GOT3 (cell line): ENCODE measurements at places on chromosomes 13 and 19.

- DNase-seq: no peak
Observed at GRCh38 chr13:80462567-80462966, 121.6 kb upstream of the SPRY2 start.

- DNase-seq: no peak
Observed at GRCh38 chr13:114202581-114202980, 23.5 kb downstream of the CFAP97D2 start.

GRCh38 chr13:103133556-103133955 is 67.3 kb upstream of the SLC10A2 start:
- no peak for DNase-seq

GRCh38 chr13:48302871-48303358 is 636 bp upstream of the RB1 start:
- DNase-seq: no peak

DNA sequence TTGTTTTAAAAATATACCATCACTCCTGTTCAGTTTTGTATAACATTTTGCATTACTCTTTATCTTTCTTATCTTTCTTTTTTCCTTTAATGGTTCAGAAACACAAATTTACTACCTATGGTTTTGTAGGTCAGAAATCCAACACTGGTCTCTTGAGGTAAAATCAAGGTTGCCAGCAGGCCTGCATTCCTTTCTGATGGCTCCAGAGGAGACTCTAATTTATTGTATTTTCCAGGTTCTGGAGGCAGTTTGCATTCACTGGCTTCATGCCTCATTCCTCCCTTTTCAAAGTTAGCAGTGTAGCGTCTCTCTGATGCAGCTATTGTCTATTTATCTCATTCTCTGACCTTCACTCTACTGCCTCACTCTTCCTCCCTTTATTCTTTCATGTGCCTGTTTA is 767.4 kb downstream of the SLITRK6 start:
- DNase-seq: no peak

DNA sequence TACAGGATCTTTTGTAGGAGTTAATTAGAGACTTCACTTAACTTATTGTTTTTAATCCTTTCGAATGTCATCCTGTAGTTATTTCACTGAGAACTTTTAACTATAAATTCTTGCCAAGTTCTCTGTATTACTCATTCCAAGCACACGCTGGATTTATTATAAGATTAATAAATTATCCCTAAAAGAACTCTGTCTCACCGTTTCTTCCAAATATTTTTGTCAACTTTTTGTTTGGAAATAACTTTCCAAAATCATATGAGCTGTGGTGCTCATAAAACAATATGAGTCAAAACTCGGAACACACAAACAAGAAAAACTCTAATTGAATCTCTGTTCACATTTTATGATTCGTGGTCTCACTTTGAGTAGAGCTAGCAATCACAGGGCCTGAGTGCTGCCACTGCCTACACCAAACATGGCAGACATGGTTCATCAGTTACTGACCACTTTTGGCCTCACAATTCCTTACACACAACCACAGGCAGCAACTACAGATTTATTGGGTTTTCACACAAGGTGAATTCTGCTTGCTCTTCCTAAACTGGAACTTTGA is 412.0 kb downstream of the FGF14 start:
- DNase-seq: no peak

DNA sequence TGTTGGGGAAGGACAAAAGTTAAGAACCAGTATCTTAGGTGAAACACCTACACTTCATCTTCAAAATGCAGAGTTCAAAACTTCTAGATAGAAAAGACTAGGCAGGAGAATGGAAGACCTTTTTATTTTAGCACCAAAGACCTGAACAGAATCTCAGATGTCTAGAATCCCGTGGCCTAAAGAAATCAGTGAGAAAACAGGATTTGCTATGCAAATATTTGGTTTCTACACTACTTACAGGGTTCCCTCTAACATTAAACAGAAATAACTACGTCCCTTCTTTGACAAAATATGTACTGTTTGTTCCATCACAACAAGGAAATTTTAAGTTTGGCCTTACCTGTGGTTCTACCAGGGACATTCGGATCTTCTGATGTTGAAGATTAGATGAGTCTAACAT is 21.5 kb downstream of the DIS3 start:
- DNase-seq: no peak

GRCh38 chr13:28885181-28885580 is 65.0 kb downstream of the MTUS2 start:
- DNase-seq: no peak

DNA sequence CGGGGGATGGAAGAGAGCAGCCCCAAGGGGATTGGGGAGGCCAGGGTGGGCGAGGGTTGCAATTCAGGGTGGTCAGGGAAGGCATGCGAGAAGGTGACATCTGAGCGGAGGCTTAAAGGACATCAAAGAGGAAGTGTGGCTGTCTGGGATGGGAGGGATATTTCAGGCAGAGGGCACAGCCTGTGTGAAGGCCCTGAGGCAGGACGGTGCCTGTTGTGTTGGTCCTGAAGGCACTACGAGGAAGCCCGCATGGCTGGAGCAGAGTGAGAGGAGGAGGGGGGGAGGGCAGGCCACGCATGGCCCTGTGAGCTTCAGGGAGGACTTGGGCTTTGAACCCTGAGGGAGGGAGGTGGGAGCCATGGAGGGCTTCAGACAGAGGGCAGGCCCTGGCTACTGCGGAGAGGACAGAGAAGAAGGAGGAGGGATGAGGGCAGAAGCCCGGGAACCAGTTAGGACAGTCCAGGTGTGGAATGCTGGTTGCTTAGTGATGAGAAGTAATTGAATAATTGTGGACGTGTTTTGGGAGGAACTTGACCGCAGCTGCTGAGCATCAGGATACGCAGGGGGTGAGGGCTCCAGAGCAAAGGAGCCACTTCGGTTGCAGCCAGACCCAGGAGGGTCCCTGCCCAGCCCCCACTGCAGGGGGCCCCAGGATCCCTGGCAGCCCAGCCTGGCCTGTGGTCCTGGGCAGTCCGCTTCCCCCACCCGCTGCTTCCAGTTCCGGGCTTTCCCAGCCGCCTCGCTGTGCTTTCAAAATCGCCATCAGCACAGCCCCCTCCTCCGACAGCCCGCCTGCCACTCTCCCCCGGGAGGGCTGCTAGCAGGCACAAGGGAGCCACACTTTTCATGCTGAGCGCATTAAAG is 6.2 kb downstream of the TLE6 start:
- DNase-seq: no peak

DNA sequence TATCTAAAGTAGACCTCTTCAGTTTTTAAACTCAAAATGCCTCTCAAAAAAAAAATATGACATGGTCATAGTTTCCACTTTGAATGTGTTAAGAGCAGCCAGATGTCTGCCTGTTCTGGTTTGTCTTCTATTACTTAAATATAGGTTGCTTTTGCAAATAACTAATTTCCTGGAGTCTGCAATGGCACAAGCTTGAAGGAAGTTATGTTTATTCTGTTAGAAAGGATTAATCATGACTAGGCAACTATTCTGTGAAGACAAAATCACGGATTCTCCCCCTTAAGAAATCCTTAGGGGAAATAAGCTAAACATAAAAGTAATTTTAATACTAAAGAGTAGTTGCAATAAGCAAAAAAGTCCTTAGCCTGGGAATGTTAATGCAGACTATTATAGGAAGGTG is 26.3 kb downstream of the SKA3 start:
- no peak for DNase-seq

- no peak for DNase-seq
Observed at GRCh38 chr19:33430674-33431277, 57.3 kb downstream of the CEBPG start.

DNA sequence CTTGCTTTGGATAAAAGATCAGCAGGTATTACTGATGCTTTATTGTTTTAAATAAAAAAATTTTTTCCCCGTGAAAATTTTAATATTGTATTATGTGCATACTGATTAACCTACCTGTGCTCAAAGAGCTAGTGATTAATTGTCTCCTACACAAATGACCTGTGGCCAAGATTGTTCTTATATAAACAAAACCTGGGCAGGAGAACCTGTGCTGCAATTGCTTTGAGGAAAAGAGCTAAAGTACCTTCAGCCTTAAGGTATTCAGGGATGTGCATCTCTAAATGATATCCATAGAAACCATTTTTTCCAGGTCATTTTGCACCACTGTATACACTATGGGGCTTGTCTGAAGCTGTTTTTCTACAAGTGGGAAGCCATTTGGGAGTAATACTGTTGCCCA is 1.2 kb downstream of the FRY start:
- DNase-seq: no peak

DNA sequence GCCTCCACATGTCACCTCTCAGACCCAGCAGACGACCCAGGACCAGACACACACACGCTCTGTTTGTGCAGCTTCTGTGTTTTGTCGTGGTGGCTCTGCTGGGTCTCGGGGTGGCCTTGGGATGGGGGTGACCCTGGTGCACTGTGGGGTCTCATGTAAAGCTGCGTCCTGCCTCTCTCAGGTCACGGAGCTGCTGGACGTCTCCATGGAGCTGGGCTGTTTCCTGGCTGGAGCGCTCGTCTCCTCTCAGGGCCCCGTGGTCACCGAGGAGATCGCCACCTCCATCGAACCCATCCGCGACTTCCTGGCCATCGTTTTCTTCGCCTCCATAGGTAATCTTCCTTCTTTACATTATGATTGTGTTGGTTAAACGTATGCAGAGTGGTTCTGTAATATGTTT is 45.4 kb upstream of the TFDP1 start:
- DNase-seq: no peak

GRCh38 chr19:6685482-6685881 is 15.5 kb upstream of the TNFSF14 start:
- DNase-seq: no peak

DNA sequence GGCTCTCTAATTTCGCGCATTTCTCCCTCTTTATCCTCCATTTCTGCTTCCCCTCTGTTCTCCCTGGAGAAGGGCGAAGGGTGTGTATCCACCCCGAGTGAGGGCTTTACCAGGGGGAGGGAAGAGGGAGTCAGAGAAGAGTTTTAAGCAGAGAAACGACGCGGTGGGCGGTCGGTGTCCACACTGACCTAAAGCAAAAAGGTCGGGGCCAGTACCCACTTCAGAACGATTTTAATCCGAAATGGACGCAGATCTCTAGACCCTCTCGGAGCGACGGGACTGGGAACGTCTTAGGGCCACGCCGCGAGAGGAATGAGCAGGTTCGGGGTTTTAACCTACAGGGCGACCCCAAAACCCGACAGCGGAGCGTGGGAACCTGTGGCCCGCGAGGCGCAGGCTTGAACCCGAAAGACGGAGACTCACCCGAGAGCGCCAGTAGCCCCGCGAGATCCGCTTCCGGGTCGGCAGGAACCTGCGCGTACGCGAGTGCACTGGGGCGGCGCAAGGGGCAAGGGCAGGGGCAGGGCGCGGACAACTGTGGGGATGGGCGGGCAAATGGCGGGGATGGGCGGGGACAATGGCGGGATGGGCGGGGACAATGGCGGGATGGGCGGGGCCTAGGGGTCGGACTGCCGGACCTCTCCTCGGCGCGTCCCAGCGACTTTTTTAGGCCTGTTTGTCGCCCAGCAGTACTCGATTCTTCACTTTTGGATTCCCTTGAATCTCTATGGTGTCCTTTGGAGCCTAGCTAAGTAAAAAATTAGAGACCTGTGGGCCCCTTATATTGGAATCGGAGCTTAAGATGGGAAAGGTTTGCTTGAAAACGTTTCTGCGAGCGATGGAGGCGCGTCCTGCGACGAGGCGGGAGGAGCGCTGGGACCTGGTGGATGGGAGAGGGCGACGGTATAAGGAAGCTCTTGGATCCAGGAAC is at the start of gene ZNF677:
Gene ZNF677, minus strand, starts transcription at position 463 of the 931 bp plus-strand sequence. CDS start 3,323 bp downstream, outside the sequence.
- peak; percentile 51 for DNase-seq

DNA sequence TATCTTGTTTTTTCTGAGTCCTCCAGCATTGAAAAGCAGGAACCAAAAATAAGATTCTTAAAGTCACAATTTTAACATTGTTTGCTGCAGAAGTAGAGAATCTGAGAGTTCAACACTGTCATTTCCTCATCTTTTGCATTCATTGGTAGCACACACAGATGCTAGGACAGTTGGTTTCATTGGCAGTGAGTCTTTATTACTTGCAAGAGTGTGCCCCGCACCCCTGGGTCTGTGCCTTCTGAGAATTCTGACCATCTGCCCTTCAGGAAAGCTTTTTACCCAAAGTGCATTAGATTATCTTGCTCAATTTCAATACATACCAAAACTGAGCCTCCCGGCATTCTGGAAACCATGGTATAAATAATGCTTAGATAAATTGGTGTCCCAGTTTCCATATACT is 247.7 kb upstream of the SLITRK1 start:
- no peak for DNase-seq

DNA sequence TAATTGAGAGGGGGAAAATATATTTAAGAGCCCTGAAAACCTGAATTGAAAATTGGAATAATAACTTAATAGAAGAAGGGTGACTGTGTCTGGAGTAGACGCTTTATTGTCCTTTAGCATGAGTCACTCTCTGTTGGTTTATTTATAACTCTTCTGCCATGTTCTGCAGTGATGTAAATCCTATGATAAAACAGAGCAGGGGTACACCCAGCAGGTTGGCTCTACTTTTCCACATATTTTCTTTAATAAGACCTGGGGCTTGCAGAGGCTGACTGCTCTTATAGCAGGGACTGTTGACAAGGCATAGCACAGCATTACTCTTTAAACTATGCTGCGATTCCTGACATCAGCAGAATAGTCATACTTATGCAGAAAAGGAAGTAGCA is 389.9 kb upstream of the PCDH9 start:
- DNase-seq: no peak

GRCh38 chr13:22696433-22696832 is 484.3 kb upstream of the SGCG start:
- DNase-seq: no peak

GRCh38 chr13:44764302-44764692 is 188.2 kb upstream of the TSC22D1 start:
- DNase-seq: no peak

- DNase-seq: no peak
Observed at GRCh38 chr13:27559719-27560118, 60.6 kb downstream of the LNX2 start.

GRCh38 chr19:39150807-39151600 is 25.4 kb downstream of the PAK4 start:
- no peak for DNase-seq

DNA sequence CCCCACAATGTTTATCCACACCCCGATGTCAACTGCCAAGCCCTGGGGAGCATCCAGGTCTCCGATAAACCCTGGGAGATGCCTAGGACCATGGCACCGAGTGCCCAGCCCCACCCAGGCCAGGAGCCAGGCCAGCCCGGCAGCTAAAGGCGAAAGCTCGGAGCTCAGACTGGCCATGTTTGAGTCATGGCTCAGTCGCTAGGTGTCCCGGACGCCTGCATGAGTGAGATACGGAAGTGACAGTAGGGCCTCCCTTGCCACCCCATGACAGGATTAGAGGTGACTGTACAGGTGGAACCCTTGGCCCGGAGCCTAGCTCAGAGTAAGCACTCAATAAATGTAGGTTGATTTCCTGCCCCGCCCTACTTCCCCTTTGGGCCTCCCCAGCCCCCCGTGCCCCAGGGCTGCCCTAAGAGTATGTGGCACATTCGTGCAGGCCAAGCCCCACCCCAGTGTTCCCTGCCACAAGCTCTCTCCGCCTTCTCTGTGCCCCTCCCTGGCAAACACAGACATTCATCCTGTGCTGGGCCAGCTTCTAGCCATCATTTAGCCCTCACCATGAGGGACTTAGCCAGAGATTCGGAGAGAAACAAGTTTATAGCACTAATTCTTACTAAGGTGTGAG is 5.8 kb upstream of the TPM4 start:
- no peak for DNase-seq

- DNase-seq: no peak
Observed at GRCh38 chr19:57560049-57560491, 407 bp upstream of the ZNF550 start.
